ENCODE measurements at places on chromosomes 7 and 10.

GRCh38 chr7:102468478-102469350, 3.9 kb downstream of the LRWD1 start:
- no peak for DNase-seq

DNA sequence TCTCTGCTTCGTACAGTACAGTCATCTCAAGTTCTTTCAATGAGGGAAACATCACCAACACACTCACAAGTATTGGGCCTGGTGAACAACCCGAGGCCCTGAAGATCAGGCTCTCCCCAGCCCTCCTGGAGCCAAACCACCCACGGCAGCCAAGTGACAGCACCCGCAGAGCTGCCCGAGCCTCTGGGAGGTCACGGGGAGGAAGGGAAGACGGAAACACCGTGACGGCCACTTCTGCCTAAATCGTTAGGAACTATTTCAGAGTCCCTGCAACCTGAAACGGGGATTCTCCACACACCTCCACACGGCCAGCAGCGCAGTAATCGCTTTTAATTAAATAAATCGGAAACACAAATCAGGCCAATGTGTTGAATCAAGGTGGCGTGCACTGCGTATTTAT, 222.6 kb downstream of the MAD1L1 start:
- no peak for DNase-seq

DNA sequence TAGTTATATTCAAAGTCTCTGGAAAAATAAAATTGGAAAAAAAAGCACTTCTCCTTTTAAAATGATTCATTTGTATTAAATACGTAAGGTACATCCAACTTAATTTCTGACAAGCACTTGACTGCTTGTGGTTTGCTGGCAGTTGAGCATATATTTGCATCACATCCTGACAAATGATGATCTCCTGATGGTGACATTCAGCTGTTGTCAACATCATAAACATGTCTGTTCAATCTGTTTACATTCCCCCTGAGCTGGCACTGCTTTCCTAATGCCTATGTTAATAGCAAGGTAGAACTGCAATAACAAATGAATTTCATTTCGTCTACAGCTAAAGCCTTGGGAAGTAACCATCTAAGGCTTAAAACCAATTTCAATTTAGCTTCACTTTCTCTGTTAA, 24.4 kb downstream of the TSPAN12 start:
- no peak for DNase-seq

DNA sequence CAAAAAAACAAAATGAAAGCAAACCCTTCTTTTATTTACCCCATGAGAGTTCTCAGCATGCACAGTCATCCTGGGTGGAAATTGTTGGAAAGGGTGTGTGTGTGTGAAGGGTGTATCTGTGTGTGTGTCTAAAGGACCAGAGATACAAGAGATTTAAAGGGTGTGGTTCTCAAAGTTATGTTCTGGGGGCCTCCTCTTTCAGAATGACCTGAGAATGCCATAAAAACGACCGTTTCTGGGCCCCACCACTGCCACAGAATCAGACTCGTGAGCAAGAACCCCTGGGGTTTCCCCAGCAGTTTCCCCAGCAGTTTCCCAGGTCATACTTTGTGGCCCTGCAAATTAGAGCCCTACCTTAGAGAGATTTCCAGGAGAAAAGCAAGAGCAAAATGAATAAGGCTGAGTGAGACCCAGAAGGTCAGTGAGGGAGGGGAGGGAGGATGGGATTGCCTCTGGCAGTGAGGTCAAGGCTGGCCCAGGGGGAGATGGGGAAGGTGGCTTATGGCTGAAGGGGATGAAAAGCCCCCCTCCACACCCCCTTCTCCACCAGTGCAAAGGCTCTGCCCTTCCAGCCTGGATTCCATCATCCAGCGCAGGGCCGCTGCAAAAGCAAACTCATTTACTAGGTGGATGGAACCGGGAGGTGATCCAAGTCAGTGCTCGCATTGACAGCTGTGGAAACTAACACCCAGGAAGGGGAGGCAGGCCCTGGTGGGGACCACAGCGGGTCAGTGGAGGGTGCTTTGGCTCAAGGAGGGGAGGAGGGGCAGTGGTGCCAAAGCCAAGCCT, 10.2 kb downstream of the PYROXD2 start:
- no peak for DNase-seq
